ENCODE measurements at places on chromosomes 11 and 22.

DNA sequence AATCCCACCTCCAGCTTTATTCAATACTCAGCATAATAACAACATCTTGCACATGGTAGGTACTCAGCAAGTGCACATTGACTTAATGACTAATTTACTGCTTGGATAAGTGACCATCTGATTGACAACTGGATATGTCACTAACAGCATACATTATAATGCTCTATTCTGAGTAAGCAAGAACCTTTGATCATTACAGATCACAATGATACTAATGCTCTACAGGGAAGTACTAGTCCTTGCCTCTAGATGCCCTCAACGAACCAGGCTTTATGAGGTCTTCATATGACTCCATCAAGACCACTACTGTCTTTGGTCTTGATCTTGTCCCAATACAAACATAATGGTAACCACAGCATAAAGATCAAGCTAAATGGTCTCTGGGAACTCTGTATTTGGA lies 167.6 kb upstream of the MTMR2 start:
- DNase-seq = no peak

GRCh38 chr22:28630177-28630574 lies 49.5 kb downstream of the TTC28 start:
- DNase-seq = no peak

DNA sequence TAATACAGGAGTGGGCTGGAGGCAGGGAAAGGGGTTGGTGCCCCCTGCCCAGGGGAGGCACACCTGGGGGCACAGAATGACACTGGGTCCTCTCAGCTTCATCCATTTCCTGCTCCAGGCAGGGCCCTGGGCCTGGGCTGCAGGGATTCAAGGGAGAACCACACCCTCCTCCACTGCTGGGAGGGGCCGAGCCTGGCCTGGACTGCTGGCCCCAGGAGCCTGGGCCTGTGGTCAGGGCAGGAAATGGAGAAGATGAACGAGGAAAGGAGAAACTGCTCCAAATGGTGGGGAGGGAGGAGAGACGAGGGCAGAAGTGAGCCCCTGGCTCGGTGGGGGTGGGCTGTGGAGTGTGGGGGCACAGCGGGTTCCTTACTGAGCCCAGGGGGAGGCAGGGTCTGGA lies 38.1 kb upstream of the KCNQ1OT1 start:
- DNase-seq = no peak

DNA sequence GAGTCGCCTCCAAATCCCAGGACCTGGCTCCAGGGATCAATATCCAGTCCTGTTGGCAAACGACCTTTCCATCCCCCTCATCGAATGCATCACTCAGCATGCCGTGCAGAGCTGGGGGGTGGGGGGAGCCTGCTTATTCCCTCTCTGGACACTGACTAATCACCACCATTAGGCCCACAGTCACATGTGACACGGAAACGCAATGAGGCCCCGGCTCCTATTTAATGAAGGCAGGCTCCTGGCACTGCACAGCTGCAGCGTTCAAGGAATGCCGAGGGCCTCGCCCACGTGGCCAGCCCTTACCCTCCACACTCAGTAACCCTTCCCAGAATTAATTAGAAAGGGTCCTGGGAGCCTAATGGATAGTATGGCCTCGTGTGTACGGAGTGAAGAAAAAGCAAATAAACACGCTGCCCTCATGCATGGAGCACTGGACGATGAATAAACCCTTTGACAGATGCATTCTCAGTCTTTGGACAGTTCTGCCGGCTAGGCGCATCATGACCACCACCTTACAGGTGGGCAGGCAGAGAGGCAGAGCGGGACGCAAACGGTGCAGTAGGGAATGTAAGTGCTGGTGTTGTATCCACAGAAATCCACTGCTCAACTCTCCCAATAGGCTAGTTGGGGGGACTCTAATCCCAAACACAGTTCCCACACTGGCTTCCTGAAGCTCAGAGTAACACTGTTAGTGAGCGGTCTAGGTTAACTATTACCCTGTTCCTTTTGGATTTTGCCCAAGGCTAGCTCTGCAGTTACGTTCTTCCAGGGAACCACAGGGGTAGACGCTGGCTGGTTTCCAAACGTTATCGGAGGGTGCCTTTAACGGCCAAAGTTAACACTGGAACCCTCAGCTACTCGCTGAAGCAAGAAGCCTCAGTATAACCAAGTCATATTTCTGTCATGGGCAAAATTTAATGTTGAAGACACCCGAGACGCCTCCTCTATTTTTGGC lies 490.1 kb downstream of the OPCML start:
- DNase-seq = no peak

- DNase-seq = peak; percentile 74
Measured at GRCh38 chr11:63916837-63917691, at the start of gene RCOR2. TSS of gene RCOR2 (minus strand) at chr11:63917164. CDS start at chr11:63916456, 708 bp downstream.

GRCh38 chr11:33375688-33376311 lies 118.6 kb downstream of the HIPK3 start:
- no peak for DNase-seq

- no peak for DNase-seq
Measured at GRCh38 chr11:80727315-80727714, 1286.5 kb upstream of the TENM4 start.

- no peak for DNase-seq
Measured at GRCh38 chr11:130828741-130829140, 87.5 kb downstream of the SNX19 start.

GRCh38 chr11:43489869-43490465 lies 131.2 kb downstream of the TTC17 start:
- no peak for DNase-seq

DNA sequence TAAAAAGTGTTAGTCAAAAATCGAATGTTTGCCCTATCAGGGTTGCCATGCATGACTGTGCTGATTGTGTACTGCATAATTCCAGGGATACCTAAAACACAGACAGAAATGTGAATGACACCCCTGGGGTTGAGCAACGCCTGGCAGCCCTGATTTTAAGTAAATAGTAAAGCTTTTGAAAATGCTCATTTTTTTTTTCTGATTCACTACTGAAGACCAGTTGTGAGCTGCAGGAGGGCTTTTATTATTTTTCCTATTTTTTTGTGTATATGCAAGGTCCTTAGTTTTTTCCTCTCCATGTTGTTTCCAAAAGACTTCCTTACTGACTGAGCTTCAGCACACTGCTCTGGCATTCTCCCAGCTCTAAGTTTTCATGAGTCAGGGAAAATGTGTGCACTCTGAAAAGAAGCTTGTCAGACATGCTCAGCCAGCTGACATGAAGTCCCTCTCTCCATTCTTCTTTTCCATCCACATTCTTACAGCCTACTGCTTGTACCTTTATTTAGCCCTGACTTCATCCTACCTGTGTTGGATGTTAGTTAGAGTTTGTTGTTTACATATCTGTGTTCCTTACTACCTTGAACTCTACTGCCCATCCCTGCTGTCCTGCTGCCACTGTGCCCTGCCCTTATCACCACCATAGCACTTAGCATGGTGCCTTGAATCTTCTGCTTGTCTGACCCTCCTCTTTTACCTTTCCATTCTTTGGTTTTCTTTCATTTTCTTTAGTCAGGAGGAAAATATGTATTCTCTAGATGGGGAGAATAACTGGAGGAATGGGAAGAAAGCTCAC lies 79.5 kb downstream of the HORMAD2 start:
- DNase-seq = peak; percentile 42

Data from fibroblast of skin of left biceps (primary cell).